Hypothalamus (tissue), 51 donors: ENCODE measurements at places on chromosomes 5 and 9.

- no peak for DNase-seq
These were observed 1.2 kb downstream of the GLRX start for GRCh38 chr5:95821110-95822021.

DNA sequence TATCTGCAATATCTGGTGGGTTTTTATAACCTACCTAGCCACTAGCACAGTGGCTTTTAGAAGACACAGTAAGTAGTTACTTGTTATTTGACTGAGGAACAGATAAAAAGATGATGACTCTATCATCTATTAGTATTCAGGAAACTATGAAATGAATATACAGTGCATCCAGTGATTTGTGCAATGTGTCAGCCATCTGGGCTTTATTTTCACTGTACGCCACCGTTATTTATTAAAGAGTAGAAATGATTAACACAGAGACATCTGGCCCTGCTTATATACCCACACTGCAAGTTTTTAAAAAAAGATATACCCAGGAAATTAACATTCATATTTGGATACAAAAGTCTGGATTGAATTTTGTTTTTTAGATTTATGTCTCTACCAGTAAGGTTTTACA, 408.4 kb downstream of the PDE4D start:
- no peak for DNase-seq

DNA sequence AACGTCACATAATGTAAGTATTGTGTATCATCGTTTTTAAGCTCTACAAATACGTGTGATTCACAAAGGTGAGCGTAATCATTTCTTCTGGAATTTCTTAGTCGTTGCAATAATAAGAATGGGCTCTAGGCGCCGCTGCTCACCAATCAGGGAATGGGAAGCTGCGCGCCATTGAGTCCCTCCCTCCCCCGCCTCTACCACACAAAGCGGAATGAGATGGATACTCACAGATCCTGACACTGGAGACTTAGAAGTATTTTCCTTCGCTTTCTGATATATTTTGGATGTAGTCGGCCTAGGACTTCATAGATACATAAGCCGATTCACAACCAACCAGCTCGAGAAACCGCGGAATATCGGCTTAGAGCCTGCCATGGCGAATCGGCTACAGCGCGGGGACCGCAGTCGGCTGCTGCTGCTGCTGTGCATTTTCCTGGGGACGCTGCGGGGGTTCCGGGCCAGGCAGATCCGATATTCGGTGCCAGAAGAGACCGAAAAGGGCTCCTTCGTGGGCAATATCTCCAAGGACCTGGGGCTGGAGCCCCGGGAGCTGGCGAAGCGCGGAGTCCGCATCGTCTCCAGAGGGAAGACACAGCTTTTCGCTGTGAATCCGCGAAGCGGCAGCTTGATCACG, at the start of gene PCDHGA11:
Gene PCDHGA11, plus strand, starts transcription at position 197 of the 634 bp plus-strand sequence. Its CDS starts 177 bp downstream, at position 374.
- no peak for DNase-seq

DNA sequence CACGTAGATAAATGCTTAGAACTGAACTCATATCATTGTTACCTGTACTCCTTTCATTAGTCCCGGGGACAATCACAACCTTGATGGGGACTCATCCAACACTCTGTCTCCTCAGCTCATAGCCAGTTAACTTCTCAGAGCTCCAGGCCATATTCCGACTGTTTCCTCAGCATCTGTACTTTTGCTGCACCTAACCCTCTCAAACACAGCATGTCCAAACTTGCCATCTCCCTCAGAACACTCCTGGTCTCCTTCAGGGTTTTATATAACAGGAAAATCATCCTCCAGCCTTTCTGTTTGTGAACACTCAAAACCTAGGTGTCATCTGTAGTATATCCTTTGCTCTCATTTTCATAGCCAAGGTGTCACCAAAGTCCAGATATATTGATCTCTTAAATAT, 150.5 kb downstream of the CDH6 start:
- DNase-seq = no peak

GRCh38 chr5:142128675-142129208, 20.2 kb downstream of the NDFIP1 start:
- no peak for DNase-seq

DNA sequence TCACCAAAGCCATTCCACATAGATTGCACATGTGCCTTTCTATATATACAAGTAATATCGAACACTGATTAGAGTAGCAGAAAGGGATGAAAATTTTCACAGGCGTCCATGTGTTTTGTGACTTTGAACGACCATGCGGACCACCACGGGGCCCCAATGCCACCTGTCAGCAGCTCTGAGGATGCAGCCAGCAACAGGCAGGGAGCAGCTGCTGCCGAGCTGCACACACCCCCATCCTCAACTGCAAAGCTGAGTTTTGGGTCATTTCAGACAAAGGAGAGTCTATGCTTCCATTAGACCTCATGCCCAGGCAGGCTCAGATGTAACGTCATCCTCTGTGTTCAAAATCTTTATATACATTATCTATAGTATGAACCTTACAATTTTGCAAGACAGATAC, 503.8 kb downstream of the IRX1 start:
- DNase-seq = no peak

DNA sequence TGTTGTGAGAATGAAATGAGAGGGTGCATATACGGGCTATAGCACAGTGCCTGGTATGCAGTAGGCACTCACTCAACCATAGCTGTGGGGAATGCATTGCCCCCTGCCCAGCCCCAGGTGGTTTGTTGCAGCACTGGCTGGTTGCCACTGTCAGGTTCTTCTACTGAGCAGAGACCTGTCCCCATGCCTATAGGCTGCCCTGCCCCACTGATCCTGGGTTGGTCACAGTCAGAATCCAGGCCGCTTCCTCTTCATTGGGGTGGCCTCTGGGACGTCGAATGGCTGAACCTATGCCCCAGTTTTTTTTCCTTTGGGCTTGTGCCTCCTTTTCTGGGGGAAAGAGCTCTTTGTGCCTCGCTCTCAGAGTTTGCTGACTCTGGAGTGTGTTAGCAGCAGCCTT, 74.6 kb downstream of the RGS3 start:
- no peak for DNase-seq

GRCh38 chr9:129586685-129587084, 34.2 kb downstream of the C9orf50 start:
- DNase-seq = no peak

GRCh38 chr5:89106480-89106879, 223.5 kb upstream of the MEF2C start:
- DNase-seq = no peak

DNA sequence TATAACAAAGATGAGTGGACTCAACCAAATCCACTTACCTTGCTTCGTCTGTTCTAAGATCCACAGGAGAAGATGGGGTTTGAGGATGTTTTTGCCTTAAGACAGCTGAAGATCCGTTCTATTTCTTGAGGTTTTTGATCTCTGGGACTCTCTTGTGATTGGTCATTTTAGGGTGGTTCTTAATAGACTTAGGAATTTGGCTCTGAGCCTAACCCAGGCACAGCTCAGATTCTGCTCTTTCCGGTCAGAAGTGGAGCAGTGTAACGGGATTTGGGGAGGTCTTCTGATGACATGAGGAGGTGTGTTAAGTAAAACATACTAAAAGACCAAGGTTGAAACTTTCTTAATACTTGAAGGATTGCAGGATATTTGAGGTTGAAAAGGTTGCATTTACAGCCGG, 166.9 kb downstream of the DMRT2 start:
- no peak for DNase-seq

DNA sequence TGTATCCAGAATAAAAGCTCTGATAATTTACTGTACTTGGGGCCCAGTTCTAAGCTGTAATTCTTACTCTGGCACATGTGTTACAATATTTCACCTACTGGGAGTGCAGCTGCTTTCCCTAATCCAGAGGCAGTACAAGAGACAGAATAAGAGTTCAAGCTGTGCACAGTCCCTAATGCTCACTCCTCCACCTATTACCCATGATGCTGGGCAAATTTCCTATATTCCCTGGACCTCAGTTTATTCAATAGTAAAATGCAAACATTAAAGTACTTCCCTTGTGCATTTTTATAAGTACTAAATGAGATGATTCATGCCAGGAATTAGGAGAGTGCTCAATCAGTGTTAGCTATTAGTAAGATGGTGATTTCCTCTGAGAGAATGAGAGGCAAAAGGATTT, 28.0 kb upstream of the TAF11L2 start:
- no peak for DNase-seq

DNA sequence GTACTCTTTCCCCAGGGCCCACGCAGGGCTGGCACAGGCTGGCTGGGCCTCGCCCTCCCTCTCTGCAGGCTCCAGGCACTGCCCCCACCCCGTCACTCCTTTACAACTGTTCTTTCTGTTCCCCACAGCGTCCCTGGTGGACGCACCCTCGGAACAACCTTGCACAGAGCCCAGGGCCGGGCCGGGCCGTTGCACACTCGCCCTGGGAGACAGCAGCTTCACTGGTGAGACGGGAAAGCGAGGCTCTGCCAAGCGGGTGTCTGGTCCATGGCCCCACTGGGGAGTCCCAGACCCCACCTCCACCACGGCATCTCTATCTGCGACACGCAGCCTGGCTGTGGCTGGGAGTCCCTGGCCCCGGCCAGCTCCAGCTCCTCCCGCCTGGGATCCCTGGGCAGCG, 18.4 kb upstream of the QSOX2 start:
- DNase-seq = no peak

GRCh38 chr5:134250949-134251348, 25.1 kb upstream of the PPP2CA start:
- DNase-seq = no peak

GRCh38 chr5:107329850-107330249, 340.9 kb downstream of the EFNA5 start:
- no peak for DNase-seq

DNA sequence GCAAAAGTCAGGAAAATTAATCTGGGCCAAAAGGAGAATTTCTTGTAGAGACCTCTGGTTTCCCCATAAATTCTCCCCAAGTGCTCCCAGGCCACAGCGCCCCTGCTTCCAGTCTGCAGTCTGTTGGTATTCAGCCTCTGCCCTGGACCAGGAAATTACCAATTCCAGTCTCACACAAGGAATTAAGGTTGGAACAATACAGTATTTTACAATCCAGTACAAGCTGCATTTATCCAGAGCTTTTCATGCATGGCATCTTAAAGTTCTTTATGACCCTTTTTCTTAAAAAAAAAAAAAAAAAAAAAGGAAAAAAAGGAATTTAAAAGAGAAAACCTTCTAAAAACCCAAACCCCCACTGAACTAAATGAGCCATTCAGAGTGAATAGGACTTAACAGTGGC, 139.6 kb upstream of the RANBP3L start:
- no peak for DNase-seq
